ENCODE measurements at places on chromosomes 16 and 17.

DNA sequence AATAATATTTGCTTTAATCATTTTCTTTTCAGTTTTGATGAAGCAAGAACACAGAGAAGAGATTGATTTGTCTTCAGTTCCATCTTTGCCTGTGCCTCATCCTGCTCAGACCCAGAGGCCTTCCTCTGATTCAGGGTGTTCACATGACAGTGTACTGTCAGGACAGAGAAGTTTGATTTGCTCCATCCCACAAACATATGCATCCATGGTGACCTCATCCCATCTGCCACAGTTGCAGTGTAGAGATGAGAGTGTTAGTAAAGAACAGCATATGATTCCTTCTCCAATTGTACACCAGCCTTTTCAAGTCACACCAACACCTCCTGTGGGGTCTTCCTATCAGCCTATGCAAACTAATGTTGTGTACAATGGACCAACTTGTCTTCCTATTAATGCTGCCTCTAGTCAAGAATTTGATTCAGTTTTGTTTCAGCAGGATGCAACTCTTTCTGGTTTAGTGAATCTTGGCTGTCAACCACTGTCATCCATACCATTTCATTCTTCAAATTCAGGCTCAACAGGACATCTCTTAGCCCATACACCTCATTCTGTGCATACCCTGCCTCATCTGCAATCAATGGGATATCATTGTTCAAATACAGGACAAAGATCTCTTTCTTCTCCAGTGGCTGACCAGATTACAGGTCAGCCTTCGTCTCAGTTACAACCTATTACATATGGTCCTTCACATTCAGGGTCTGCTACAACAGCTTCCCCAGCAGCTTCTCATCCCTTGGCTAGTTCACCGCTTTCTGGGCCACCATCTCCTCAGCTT lies 45.0 kb downstream of the ESRP2 start:
- DNase-seq: no peak

DNA sequence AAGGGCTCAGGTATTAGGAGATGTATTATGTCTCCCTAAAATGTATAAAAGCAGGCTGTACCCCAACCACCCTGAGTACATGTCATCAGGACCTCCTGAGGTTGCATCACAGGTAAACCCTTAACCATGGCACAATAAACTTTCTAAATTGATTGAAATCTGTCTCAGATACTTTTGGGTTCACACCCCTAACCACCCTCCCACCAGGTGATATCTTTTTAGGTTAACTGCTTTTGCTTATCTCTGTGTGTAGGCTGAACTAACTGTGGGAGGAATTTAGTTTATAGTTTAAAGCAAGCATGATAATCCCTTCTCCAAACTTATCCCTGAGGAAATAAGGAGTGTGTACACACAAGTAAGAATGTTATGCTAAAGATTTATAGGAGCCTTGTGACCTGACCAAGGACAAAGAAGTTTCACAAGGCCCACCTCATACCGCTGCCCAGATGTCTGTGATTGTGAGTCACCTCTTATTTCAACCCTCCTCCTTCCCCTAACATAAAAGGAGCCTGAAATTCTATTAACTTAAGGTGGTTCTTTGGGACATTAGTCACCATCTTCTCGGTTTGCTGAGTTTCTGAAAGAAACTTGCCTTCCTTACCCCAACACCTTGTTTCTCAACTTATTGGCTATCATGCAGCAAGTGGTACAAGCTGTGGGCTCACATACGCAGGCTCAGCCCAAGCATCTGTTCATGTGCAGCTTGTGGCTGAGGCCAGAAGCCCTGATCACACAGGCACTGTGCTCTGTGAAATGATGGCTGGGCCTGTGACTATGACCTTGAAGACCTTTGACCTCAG lies 11.3 kb downstream of the PRSS22 start:
- DNase-seq: no peak

GRCh38 chr16:29198731-29199521 lies 207.6 kb downstream of the NPIPB11 start:
- DNase-seq: no peak

- DNase-seq: no peak
Observed at GRCh38 chr17:7852262-7852670, 2.6 kb upstream of the TMEM88 start.

DNA sequence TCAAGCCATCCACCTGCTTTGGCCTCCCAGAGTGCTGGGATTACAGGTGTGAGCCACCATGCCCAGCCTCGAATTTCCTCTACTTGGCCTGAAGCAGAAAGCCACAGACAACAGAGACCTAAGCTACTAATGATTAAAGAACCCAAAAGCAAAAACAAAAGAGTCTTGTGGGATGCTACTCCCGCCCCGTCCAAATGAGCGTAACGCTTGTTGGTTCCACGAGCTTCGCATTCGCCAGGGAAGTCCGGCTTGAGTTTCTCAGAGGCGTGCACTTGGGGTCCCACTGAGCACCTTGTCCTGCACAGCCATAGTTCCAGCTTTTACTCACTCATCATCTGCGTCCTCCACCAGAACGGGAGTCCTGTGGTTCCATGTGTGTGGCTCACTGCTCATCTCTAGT lies 16.0 kb downstream of the CEP295NL start:
- no peak for DNase-seq

Data from NCI-H2081 treated with DMSO at 0.1 percent for 48 hours (cell line).